ENCODE measurements at places on chromosomes 12 and 14. TPM values are rescaled to one million over a fixed set of nuclear protein-coding genes. Genes with fewer than 3 reads are reported as not detected.

KRT77 gene
- not detected for total RNA-seq

ARL6IP4 gene
- 246 TPM for total RNA-seq

RFLNA gene
- total RNA-seq, result 0.06 TPM

FAM161B gene
- total RNA-seq, result 1.5 TPM

CPNE6 gene
- not detected for total RNA-seq

KRT5 gene
- 0.09 TPM for total RNA-seq

PLEK2 gene
- 29.7 TPM for total RNA-seq

GLIPR1 gene
- 29.3 TPM for total RNA-seq

TPPP2 gene
- not detected for total RNA-seq

HOXC12 gene
- total RNA-seq, result not detected

NRXN3 gene
- 0.75 TPM for total RNA-seq

GPD1 gene
- 0.18 TPM for total RNA-seq

COL2A1 gene
- total RNA-seq, result 0.13 TPM

ZNF839 gene
- total RNA-seq, result 6.3 TPM

SCARB1 gene
- 158 TPM for total RNA-seq

PELI2 gene
- total RNA-seq, result 0.93 TPM

SINHCAF gene
- 52.9 TPM for total RNA-seq

LRFN5 gene
- not detected for total RNA-seq
